NCI-H510A treated with DMSO at 0.1 percent for 48 hours (cell line): ENCODE measurements at places on chromosomes 6 and 20.

DNA sequence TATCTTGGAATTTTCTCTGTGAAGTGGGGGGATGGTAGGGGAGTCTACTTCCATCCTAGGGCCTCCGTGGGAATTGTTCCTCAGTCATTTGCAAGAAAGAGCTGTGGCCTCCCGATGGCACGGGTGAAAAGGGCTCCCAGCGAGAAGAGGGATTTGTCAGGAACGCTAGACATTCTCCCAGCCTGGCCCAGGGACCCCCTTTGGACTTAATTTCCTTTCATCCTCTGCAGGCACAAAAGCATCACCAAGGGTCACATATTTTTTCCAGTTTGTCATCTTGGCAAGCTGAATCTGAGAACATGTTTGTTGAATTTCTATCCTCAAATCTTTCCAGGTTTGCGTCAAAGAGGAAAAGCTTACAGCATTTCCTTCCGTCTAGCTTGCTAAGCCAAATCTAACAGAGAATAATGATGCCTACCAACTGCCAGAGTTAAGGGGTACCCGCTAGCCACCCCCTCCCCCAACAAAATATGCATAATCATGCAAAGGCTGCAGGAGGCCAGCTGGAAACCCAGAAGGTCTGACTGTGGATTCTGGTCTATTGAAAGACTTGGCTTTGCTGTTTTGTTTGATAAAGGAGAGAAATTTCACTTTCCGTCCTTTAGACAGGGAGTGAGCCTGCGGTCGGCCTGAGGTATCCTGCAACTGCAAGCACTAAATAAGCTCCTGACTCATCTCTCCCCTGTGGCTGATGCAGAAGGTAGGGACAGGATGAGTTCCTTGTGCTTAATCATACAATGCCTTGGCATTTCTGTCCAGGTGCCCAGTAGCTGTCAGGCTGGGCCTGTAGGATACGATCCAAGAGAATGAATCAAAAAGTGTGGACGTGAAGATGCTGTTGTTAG lies 23.1 kb downstream of the PSMG4 start:
- DNase-seq, result no peak

- no peak for DNase-seq
These were observed 52.6 kb upstream of the SMIM29 start for GRCh38 chr6:34301408-34301807.

DNA sequence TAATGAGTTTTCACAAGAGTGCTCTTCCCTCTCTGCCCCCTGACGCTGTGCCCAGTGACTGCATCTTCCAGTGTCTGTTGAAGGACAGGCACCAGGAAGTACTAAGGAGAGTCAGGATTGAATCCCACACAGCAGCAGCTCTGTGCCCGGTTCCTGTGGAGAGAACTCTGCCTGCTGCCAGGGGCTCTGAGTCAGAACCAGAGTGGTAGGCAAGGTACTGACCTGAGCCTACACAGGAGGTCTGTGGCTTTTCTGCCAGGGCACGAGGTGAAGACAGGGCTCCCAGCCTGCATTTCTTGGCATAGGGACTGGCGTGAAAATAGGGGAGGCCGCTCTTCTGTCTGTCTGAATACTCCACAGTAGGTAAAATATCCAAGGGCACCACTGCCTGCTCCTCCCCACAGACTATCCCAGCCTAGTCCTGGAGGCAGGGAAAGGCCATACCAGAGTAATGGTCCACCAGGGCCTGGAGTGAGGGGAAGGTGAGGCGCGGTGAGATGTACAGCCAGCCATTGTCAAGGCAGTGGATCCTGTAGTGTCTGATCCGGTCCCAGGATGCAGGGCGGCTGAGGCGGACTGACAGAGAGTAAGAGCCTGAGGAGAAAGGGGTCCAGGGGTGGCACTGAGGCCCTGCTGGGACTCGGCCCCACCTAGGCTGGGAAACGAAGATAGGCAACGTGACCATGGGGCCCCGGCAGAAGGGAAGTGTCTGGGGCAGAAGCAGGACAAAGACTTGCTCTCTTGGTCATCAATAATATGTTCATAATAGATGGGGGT lies 9.4 kb downstream of the RAB5IF start:
- DNase-seq, result no peak

DNA sequence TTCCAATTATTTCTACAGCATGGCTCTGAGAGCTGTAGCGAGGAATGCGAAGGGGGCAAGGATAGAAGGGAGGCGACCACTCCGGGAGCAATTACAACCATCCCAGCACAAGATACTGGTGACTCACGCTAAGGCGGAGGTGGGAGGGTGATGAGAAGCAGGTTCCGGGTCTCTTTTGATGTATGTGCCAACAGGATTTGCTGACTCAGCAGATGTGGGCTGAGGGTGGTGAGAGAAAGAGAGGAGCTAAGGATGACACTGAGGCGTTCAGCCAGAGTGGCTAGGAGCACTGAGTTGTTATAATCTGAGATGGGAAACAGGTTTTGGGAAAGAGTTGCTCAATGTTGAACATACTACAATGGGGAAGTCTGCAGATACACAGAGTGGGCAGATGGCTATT lies 9.3 kb upstream of the TXNDC5 start:
- DNase-seq, result no peak

DNA sequence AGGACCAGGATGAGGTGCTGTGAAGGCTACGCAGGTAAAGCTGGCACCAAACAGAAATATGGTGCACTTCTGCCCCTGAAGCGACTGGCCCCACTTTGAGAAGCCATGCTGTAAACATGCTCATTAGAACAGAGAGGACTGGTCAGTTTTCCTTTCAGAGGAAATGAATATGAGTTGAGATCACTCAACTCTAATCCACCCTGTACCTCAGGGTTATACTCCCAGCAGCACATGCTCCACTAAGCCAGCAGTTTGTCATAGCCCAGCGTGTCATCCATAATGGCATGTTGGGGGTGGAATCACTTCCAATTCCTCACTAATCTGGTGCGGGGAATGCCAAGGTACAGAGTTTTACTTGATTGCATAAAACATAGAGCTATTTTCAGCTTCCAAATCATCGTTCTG lies 98.1 kb downstream of the HIVEP2 start:
- no peak for DNase-seq

GRCh38 chr6:122007339-122007738 lies 392.1 kb upstream of the HSF2 start:
- no peak for DNase-seq

DNA sequence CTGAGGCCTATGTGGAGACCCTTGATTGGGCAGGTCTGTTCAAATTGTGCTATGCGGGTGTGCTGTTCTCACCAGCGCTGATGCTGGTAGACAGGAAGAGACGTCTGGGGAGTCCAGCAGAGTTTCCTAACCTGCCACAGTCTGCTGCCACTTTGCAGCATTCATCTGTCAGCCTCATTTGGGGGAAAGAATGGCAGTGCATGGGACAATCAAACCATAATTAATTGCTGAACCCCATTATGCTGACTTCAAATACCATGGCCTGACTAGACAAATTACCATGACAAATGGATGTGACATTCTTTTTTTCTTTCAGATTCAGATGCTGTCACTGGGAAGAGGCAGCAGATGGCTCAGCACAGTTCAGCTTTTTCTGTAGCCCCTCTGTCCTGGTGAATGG lies 171.4 kb upstream of the SYNDIG1 start:
- DNase-seq, result no peak

GRCh38 chr20:46899621-46900020 lies 5.0 kb downstream of the EYA2 start:
- no peak for DNase-seq

DNA sequence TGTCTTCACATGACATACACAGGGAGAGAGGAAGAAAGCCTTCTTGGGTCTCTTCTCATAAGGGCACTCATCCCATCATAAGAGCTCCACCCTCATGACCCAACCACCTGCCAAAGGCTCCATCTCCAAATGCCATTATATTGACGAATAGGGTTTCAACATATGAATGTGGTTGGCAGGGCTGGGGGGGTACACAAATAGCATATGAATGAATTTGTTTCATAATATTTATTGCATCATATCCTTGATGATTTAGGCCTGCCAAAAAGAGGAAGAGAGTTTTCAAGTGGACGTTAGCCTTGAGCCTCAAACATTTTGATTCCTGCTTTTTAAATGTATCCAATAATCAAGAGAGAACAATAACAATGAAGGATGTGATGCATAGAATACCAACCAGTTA lies 26.2 kb upstream of the OPRM1 start:
- DNase-seq, result no peak

DNA sequence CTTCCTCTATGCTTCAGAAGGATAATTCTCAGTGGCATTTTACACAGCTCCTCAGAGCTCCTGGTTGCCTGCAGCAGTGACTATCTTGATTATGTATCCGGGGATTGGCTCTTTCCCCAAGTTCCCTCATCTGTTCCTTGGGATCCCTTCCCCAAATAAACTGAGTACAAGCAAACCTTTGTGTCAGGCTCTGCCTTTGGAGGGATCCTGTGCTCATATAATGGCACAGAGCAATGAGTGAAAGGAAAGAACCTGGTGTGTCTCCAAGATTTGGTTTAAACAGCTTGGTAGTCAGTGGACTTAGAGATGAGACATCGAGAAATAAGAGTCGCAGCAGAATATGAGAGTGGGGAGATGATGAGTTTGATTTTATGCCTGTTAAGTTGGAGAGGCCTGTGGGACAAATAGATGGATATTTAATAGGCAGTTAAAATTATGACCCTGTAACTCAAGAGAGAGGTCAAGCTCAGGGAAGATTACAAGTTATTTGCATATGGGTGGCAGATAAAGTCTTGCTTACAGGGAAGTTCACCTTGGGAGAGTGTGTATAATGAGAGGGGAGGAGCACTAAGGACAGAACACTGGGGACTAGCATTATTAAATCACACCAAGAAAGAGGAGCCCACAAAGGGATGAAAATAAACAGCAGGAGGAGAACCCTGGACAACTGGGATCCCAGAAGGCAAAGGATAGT lies 44.1 kb upstream of the GCLC start:
- DNase-seq, result no peak

- no peak for DNase-seq
These were observed 23.6 kb upstream of the APCDD1L start for GRCh38 chr20:58538752-58539151.

- no peak for DNase-seq
These were observed at the start of gene REV3L for GRCh38 chr6:111482959-111483735. TSS of gene REV3L (minus strand) at chr6:111483218. CDS start at chr6:111482888, 330 bp downstream.

- no peak for DNase-seq
These were observed 200.6 kb upstream of the IRAK1BP1 start for GRCh38 chr6:78666764-78667163.

- no peak for DNase-seq
These were observed 364.5 kb downstream of the ZFAND3 start for GRCh38 chr6:38183856-38184584.

DNA sequence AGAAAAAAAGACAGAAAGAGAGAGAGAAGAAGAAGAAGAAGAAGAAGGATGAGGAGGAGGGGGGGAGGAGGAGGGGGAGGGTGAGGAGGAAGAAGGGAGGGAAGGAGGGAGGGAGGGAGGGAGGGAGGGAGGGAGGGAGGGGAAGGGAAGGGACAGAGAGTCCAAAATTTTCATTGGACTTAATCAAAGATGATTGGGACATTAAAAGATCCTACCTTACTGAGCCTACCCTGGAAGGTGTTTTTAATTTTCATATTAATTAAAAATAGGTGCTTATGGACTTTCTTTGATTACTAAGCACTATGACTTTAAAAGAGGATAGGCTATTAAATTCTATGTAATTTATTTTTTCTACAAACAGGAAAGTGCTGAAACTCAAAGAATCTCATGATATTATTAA lies 299.9 kb upstream of the THEMIS start:
- no peak for DNase-seq

DNA sequence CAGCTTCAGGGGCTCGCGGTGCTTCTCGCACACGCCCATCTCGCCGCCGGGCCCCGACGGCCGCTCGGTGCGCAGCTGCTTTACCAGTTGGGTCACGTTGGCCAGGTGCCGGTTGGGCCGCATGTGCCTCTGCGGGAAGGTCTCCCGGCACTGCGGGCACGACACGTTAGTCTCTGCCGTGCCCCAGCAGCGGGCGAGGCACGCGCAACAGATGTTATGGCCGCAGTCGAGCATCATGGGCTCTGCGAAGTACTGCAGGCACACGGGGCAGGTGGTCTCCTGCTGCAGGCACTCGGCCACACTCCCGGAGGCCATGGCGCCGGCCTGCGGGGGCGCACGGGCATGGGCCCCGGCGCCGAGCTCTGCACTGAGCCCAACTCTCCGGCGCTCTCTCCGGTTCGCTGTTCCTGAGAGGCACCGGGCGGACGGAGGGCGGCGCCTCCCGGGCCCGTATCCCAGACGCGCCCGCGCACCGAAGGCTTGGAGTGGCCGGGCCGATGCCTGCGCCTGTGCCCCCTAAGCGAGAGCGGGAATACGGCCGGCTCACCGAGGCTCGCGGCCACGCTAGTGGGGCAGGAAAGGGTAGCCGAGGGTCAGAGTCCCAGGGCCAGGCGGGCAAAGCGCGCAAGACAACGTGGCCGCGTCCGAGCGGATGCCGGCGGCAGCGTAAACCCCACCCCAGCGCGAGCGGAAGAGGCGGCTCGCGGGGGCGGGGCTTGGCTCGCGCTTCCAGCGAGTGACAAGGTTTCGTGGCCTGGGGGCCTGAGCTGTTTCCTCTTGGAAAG lies at the start of gene TRIM27:
TRIM27 (minus strand) TSS at position 668 of the 785 bp plus-strand sequence; CDS start at position 315, 353 bp downstream.
- DNase-seq, result peak; percentile 84
